Stimulated activated CD4-positive, alpha-beta T cell treated with anti-CD3 and anti-CD28 coated beads, Interleukin-2, amount 100 ng/mL, for 48 hours (primary cell): ENCODE measurements at places on chromosomes 3 and 15.

GRCh38 chr15:46365572-46365971 is 730.7 kb downstream of the SQOR start:
- DNase-seq, result no peak

DNA sequence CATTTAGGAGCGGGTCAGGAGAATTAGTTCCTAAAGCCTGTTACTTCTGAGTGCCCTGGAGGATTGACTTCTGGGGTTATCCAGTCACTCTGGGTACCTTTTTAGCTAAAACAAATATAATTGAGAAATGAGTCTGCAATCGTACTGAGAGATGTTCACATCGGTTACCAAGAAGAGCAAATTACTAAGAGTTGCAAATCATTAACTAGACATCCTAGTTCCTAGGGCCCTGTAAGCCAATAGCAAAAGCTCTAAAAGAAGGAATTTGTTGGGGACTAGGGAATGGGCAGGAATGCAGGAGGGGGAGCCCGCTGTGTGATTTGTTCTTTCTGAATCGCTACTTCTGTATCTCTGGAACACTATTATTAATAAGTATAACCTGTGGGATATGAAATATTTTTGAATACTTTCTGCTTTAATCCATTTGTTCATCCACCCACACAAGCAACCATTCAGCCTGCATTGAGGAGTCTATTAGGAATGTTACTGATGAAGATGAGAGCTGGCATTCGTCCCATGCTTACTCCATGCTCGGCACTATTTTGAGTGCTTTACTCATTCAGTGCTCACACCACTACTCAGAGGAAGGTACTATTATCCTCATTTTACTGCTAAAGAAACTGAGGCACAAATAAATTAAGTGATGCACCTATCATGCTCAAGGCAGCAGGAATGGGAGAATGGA is 31.5 kb upstream of the KY start:
- DNase-seq, result no peak

- no peak for DNase-seq
Observed at GRCh38 chr3:127706312-127706711, 33.6 kb downstream of the ABTB1 start.

- no peak for DNase-seq
Observed at GRCh38 chr3:119586733-119587172, 7.5 kb downstream of the ADPRH start.

DNA sequence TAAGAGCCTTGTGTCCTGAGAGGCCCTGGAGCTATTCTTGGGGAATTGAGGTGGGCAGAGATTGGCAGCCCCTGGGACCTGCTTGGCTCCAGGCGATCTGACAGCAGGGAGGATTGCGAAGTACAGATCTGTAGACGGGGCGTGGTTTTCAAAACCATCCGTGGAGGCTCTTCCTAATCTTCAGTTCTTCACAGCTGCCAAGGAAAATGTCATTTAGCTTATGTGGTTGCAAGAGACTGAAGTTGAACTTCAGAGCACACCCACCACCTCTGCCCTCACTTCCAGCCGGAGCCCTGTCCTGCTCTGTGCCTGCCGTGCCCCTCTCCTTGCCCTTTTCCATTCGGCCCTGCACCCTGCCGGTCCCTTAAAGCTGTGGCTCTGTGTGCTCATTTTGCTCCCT is 12.9 kb downstream of the NISCH start:
- DNase-seq, result no peak

- DNase-seq, result no peak
Observed at GRCh38 chr3:49134471-49135265, 1.8 kb upstream of the LAMB2 start.

DNA sequence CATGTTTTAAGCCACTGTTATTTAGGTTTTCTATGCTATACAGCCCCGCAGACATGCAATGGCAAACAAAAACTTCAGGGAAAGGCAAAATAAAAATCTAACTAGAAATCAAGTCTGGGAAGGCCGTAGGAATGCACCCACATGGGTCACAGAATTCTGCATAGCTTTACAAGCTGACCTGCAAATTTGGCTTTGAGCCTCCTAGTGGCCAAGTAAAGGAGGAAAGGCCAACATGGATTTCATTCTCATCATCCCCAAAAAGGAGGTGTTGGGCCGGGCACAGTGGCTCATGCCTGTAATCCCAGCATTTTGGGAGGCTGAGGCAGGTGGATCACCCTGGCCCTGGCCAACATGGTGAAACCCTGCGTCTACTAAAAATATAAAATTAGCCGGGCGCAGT is 124.3 kb downstream of the FBLN2 start:
- DNase-seq, result no peak

DNA sequence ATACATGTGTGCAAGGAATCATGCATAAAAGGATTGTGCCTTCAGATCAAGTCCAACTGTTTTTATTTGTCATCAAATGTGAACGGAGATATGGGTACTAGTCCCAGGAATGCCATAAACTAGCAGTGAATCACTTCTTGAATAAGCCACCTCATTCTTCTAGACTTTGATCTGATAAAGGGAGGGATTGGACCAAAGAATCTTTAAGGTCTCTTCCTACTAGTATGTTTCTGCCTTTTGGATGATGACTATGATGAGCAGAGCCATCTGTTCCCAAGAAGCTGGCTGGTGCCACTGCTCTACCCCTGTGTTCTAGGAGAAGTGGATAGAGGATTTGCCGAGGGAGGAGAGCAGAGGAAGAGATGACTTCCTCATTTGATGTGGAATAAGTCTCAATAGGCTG is 28.8 kb upstream of the UACA start:
- no peak for DNase-seq

GRCh38 chr3:65751123-65751700 is 287.5 kb downstream of the MAGI1 start:
- peak; percentile 0 for DNase-seq

DNA sequence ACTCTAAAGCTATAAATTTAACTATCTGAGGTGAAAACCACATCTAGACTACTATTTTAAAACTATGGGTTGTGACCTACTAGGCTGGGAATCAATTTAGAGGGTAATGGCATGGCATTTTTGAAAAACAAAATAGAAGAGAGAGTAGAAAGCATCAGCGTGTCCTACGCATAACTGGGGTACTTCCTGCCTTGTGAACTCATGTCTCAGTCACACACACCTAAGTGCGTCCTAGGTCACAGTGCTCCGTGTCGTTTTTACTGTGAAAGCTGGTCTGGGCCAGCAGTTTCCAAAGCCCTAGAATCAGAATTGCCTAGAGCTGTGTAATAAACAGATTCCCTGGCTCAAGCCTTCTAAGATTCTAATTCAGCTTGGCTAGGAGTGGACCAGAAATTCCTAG is 32.3 kb downstream of the RFT1 start:
- no peak for DNase-seq

DNA sequence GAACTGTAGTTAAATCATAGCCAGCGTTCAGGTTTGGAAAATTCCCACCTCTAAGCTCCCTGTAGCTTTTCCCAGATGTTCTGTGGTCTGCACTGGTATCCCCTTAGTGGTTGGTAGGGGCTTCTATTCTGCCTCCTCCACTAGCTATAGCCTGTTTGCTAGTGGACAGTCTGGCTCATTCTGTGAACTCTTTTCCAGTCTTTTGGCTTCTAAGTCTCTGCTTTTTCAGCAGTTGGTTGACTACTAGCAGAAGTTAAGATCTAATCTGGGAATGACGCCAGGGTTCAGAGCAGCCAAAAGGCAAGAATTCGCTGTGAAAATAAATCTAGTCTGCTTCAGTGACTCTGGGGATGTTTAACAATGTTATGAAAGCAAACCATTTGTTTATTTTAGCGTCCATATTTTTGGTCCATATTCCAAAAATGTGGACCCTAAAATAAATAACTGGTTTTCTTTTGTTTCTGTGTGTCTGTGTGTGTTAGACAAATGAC is 73.7 kb upstream of the WDR72 start:
- no peak for DNase-seq

GRCh38 chr15:74055804-74056203 is 26.5 kb downstream of the GOLGA6A start:
- DNase-seq, result no peak

- DNase-seq, result no peak
Observed at GRCh38 chr3:102354818-102355515, 79.8 kb upstream of the ZPLD1 start.

- no peak for DNase-seq
Observed at GRCh38 chr3:45464336-45465170, 76.2 kb downstream of the LARS2 start.

GRCh38 chr3:43998836-43999727 is 242.6 kb upstream of the TOPAZ1 start:
- DNase-seq, result no peak

GRCh38 chr15:45106002-45106790 is 7.8 kb downstream of the DUOX2 start:
- DNase-seq, result no peak
